A549 treated with CORT108297 at 1 μM for 4 hours (cell line): ENCODE measurements at places on chromosomes 7 and 10. TPM values are rescaled to one million over a fixed set of nuclear protein-coding genes. Genes with fewer than 3 reads are reported as not detected.

ZNF33A gene
- 6.9 to 9.7 TPM (median 8.8 TPM) in 5 replicates for total RNA-seq

MRC1 gene
- 0.01 to 0.05 TPM (median 0.02 TPM) in 5 replicates for total RNA-seq

GBX1 gene
- total RNA-seq = 0.10 to 0.18 TPM in 2 of 5 replicates, not detected in the others

C10orf67 gene
- total RNA-seq = 0.05 to 0.17 TPM (median 0.06 TPM) in 5 replicates

FAM204A gene
- 42.5 to 79.4 TPM (median 44.9 TPM) in 5 replicates for total RNA-seq

DEPP1 gene
- 1.1 to 1.9 TPM (median 1.4 TPM) in 5 replicates for total RNA-seq

GATAD1 gene
- total RNA-seq = 18.1 to 22.0 TPM (median 18.9 TPM) in 5 replicates

SLC29A3 gene
- 15.8 to 20.3 TPM (median 16.9 TPM) in 5 replicates for total RNA-seq

CPXM2 gene
- total RNA-seq = not detected in 5 replicates

SPDYE9 gene
- not detected in 5 replicates for total RNA-seq

RSPH10B gene
- total RNA-seq = 0.04 to 0.12 TPM (median 0.10 TPM) in 3 of 5 replicates, not detected in the others

LRRC18 gene
- total RNA-seq = not detected in 5 replicates

KNDC1 gene
- 0.69 to 2.2 TPM (median 2.1 TPM) in 5 replicates for total RNA-seq

RSU1 gene
- total RNA-seq = 76.5 to 85.9 TPM (median 84.6 TPM) in 5 replicates

SEMA4G gene
- 8.0 to 10.4 TPM (median 9.7 TPM) in 5 replicates for total RNA-seq

NEUROG3 gene
- not detected in 5 replicates for total RNA-seq

CYP3A7 gene
- total RNA-seq = 0.06 TPM in 1 of 5 replicates, not detected in the others

CUL1 gene
- total RNA-seq = 55.6 to 63.9 TPM (median 58.4 TPM) in 5 replicates

TMEM60 gene
- total RNA-seq = 22.2 to 28.5 TPM (median 25.8 TPM) in 5 replicates

SPDYE16 gene
- 0.03 to 0.14 TPM (median 0.05 TPM) in 3 of 5 replicates, not detected in the others for total RNA-seq

DRGX gene
- total RNA-seq = 0.06 to 0.09 TPM in 2 of 5 replicates, not detected in the others

RAPGEF5 gene
- total RNA-seq = 0.03 to 0.12 TPM (median 0.07 TPM) in 5 replicates

BEND7 gene
- 9.5 to 13.6 TPM (median 12.3 TPM) in 5 replicates for total RNA-seq

GIMAP2 gene
- 0.09 TPM in 1 of 5 replicates, not detected in the others for total RNA-seq

STEAP1B gene
- total RNA-seq = 0.08 to 0.20 TPM (median 0.13 TPM) in 5 replicates

UNCX gene
- 0.03 to 0.22 TPM (median 0.06 TPM) in 4 of 5 replicates, not detected in the other for total RNA-seq

ATOH7 gene
- 0.12 to 0.34 TPM (median 0.28 TPM) in 5 replicates for total RNA-seq

SAP25 gene
- 0.50 to 1.3 TPM (median 0.55 TPM) in 5 replicates for total RNA-seq

CALML5 gene
- not detected in 5 replicates for total RNA-seq
